ENCODE measurements at places on chromosomes 7 and 10.

GRCh38 chr10:83184641-83185040, 954.7 kb upstream of the GHITM start:
- no peak for DNase-seq

GRCh38 chr7:135201350-135201749, 10.0 kb downstream of the WDR91 start:
- DNase-seq, result no peak

DNA sequence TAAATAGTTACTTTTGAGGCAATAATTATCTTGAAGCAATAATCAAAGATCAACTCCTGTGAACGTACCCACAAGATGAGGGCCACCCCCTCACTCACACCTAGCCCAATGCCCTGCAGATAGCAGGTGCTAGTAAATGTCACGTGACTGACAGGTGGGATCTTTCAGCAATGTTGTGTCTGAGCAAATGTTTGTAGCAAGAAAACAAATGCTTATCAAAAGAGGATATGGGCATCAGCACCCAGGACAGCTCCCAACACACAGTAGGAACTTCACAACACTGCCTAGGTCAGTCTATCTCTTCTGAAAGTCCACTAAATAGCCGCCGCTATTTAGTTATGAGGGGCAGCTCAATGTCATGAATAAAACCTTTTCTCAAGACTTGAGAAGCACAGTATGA, 120.8 kb upstream of the PDLIM1 start:
- no peak for DNase-seq

DNA sequence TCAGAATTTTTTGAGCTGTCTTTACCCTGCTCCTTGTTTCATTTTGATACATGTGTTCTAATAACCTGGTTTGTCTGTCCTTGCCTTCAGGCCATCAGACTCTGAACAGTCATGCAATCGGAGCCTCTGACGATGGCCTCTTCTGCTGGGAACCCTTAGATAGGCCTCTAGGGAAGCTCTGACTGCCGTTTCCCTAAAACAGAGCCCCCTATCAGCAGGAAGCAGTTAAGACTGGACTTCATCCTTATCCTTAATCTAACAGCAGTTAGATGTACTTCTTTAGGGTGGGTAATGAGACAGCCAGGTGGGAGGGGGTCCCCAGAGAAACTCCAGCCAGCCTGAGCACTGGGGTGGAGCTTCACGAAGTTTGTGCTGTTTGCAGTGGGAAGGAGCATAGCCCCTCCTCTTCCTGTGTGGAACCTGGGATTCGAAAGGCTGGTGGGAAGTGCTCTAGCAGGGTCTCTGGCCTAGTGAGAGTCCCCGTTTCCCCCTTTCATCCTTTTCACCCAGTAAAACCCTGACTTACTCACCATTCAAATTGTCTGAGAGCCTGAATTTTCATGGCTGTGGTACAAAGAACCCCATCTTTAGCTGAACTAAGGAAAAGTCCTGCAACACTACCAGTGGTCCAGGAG, 28.4 kb upstream of the SORCS3 start:
- no peak for DNase-seq

- no peak for DNase-seq
These were observed 277.5 kb upstream of the MAGI2 start for GRCh38 chr7:79730971-79731370.

DNA sequence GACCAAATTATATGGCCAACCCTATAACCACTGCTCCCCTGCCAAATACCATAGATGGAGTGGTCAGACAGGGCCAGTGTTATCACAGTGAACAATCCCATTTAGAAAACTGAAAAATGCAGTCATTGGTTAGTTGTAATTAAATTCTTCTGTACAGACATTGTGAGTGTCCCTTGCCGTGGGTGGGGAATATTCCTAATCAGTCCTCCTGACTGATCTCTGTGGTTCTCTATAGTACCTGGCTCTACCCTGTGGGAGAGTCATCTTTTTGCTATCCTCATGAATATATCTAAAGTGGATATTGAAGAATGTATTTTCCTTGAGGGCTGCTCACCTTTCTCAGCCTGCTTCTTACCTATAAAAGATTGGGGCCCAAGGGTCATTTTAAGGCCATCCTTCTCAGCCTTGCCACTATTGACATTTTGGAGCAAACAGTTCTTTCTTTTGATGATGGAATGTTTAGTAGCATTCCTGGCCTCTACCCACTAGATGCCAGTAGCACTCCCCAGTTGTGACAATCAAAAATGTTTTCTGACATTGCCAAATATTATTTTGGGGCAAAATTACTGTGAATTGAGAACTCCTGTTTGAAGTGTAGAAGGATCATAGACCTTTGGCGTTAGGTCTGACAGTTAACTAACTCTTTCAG, 110.2 kb downstream of the MAPK8 start:
- no peak for DNase-seq

GRCh38 chr7:22488643-22489462, 11.1 kb downstream of the STEAP1B start:
- DNase-seq, result peak; percentile 39

DNA sequence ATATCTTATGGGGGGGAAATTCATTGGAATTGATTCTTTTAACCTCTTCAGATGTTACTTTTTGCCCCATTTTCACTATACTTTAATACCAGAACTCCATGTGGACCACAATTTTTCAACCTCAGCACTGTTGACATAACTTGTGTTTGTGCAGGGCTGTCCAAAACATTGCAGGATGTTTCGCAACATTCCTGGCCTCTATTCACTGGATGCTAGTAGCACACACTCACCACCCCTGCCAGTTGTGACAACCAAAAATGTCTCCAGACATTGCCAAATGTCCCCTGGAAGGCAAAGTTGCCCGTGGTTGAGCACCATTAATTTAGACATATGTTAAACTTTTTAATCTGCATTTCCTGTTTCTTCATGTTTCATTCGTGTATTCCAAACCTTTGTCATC, 234.7 kb downstream of the GFRA1 start:
- no peak for DNase-seq

- no peak for DNase-seq
These were observed 42.5 kb upstream of the LRGUK start for GRCh38 chr7:134084488-134085144.

DNA sequence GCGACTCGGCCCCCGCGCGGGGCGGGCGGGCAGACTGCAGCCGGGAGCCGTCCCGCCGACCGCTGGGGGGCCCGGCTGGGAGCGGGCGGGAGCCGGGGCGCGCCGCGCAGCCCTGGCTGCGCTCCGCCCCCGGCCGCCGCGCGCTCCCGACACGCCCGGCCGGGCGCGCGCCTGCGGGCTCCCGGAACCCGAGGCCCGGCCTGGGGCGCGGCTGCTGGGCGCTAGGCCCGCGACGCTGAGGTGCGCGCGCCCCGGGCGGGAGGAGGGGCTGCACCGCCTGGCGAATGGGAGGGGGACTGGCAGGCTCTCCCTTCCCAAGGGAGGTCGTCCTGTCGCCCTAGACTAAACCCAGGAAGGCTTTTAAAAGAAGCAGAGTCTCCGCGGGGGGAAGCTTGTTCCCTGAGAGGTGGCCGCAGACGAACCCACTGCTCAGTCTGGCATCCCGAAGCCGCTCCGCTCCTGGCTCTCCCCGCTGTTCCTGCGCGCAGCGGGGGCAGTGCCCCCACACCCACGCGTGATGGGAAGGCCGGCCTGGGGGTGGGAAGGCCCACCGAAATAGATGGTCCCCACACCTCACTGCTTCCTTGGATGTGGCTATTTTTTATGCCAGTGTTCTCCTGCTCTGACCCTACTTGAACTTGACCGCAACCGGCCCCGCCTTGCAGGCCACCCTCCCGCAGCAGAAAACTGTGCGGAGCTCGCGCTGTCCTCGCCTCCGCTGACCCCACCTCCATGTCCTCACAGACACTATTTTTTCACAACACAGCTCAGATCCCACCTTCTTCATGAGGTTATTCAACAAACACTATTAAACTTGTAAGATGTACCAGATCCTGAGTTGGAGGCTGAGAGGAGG, at the start of gene VOPP1:
Gene VOPP1 (minus strand): TSS at position 125 of the 856 bp plus-strand sequence. CDS start 178 bp downstream, outside the sequence.
- DNase-seq, result peak; percentile 86

DNA sequence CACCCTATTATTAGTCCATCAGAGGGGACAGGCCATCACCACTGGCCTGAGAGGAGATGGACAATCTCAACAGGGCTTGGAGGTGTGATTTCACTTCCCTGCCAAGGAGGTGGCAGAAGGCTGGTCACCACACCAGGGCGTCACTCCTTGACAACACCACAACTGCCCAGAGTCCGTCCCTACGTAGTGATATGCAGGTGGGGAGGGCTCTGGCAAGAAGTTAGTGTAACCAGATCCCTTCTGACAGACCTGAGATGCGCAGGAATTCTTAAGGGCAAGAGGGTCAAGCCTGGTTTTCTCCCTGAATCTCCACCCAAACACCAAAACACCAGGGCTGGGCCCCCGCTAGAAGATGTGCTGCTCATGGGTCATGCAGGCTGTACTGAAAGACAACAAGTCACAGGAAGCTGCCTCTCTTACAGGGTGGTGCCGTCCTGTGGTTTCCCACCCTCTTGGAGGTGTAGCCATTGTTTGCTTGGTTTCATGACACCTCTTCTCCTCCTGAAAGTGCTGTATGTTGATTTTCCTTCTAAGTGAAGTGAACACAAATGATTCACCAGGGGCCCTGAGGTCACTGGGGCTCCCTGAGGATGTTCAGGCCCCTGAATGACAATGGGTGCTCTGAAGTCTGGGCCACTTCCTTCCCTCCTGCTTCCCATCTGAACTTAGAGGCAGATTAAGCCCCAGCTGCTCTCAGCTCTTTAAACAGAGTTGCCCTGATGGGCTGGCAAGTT, 27.1 kb downstream of the ATXN7L1 start:
- no peak for DNase-seq

DNA sequence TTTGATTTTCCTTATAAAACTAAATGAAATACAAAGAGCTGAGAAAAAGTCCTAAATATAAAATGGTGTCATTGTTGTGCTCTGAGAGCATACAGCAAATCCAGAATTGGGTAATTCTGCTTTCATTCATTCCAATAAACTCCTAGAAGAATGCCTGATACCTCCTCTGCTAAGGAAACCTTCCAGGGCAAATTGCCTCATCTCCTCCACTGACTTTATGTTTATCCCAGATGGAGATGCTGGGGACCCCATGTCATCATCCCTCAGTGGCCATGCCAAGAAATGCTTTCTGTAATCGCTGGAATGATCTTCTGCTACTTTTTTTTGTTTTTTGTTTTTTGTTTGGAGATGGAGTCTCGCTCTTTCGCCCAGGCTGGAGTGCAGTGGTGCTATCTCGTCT, 119.3 kb upstream of the PRKCQ start:
- DNase-seq, result no peak

DNA sequence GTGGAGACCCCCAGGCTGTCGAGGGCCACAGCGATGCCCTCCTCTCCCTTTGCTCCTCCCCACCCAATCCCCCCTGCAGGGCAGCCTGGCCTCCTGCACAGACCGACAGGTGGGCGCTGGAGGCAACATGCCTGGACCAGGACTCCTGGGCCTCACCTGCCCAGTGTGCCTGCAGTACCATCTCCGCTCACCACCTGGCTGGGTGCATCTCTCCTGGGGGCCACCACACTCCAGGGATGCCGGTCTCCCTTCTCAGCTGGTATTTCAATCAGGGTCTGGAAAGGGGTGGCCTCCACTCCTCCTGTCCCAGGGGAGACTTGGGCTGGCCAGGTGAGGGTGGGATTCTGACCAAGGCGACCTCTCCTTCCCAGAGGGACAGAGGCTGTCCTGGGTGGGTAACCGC, 17.2 kb upstream of the CFAP46 start:
- DNase-seq, result no peak

GRCh38 chr10:104521901-104522694, 119.0 kb upstream of the SORCS3 start:
- peak; percentile 72 for DNase-seq

DNA sequence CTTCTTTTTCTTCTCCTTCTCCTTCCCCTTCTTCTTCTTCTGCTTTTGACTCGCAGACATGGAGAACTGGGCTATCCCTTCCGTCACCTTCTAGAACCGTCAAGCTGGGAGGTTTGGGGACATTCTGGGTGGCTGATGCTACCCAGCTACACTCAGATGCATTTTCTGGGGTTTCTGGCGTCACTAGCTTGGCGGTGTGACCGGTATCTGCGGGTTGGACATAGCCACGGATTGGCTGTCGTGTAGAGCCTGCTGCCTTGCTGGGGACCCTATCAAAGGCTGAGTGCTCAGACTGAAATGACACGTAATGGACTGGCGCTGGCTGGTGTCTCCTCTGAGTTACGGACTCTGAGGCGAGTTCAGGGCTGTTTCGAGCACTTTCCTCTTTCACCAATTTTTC, 101.7 kb downstream of the SVIL start:
- DNase-seq, result no peak

GRCh38 chr7:126040114-126041045, 1110.8 kb upstream of the POT1 start:
- no peak for DNase-seq

GRCh38 chr7:517774-518629, 1.6 kb downstream of the PDGFA start:
- peak; percentile 85 for DNase-seq

DNA sequence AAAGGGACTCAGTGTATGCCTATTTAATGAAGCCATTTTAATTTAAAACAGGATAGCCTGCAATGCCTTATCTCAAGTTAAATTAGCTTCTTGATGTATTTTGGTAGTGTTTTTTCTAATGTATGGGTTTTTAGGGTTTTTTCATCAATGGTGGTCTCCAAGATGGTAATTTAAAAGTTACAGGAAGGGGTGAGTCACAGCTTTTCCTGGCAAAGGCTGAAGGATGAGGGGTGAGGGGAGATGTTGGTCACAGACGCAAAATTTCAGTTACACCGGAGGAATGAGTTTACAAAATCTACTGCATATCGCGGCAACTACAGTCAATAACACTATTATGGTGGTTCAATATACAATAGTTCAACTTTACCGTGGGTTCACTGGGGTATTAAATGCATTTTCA, 31.6 kb downstream of the CCDC3 start:
- no peak for DNase-seq

GRCh38 chr7:22204312-22204711, 152.6 kb downstream of the RAPGEF5 start:
- no peak for DNase-seq

- no peak for DNase-seq
These were observed 369.2 kb upstream of the GALNT17 start for GRCh38 chr7:70762696-70763095.

GRCh38 chr7:38335128-38335491, 61.7 kb upstream of the TARP start:
- no peak for DNase-seq

GRCh38 chr7:110870926-110871325, 220.0 kb upstream of the LRRN3 start:
- DNase-seq, result no peak

GRCh38 chr10:108574233-108574632, 1349.1 kb downstream of the XPNPEP1 start:
- no peak for DNase-seq
